Gastrocnemius medialis (tissue), 4 donors: ENCODE measurements at places on chromosomes 6 and 20. TPM values are rescaled to one million over a fixed set of nuclear protein-coding genes. Genes with fewer than 3 reads are reported as not detected.

DNA sequence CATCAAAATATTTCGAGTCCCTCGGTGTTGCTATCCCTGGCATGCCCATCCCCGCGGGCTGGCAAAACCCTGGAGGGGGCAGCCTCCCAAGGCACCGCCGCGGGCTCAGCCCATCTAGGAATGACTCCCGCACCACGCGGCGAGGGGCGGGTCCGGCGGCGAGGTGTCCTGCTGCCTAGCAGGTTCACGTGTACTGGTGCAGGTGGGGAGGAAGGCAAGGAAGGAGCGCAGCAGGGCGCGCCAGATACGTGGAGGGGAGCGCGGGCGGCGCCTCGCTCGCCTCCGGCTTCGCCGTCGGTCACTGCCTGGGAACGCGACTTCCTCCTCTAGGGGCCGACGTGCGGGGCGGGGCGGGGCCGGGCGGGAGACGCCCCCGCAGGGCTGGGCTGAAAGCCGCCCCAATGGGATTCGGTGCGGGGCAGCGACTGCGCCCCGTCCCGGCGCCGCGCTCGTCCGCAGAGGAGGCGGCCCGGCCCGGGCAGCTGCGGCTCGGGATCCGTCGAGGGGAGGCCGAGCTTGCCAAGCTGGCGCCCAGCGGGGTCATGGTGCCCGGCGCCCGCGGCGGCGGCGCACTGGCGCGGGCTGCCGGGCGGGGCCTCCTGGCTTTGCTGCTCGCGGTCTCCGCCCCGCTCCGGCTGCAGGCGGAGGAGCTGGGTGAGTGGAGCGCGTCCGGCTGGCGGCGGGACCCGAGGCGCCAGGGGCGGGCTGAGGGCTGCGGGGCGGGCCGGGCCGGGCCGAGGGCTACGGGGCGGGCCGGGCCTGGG lies at the start of gene DCBLD1:
DCBLD1 (plus strand) TSS at position 435 of the 764 bp plus-strand sequence; CDS start at position 543, 108 bp downstream.
- DNase-seq: peak; percentile 32

DNA sequence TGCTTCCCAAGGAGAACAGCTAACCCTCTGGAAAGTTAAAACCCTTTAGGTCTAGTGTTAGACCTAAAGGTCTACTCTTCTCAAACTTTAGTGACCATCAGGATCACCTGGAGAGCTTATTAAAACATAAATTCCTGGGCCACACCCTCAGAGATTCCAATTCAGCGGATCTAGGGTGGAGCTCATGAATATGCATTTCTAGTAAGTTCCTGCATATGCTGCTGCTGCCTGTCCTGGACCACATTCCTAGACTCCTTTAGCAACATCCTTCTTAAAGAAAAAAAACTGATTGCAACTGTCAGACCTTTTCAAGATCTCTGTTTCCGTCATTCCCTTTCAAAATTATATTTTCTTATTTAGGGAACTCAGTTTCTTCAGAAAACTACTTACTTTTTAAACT lies 31.2 kb downstream of the SNAP25 start:
- no peak for DNase-seq

DNA sequence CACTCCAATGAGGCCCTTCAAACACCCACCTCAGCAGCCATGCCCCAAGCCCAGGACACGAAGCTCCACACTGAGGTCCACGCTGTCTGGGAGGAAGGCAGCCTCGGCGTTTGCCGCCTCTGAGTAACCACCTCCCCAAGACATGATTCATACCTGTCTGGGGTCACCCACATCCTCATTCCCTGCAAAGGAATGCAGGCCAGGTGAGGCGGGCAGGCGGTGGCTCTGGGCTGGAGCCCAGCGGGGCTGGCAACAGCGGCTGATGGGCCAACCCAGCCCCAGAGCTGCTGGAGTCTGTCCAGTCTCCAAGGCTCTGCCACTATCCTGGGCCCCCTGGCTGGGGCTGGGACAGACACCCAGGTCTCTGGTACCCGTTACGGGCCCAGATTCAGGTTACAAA lies 14.8 kb downstream of the PMEPA1 start:
- DNase-seq: no peak

DNA sequence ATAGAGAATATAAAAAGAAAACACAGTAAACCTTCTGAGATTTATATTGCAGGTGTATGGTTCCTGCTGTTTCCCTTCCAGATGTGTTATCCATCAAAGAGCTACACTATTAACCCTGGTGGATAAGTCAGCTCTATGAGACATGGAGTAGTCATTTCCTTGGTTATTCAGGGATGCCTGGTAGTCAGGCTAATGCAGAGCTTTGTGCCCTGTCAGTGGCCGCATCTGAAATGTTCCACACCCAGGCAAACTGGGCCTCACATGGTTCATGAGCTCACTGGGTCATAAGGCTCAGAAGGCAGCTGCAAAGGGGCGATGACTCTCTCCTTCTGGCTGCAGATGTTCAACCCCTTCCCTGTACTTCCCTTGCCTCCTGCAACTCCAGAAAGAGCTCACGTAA lies 473.6 kb downstream of the EPHA7 start:
- no peak for DNase-seq

DNA sequence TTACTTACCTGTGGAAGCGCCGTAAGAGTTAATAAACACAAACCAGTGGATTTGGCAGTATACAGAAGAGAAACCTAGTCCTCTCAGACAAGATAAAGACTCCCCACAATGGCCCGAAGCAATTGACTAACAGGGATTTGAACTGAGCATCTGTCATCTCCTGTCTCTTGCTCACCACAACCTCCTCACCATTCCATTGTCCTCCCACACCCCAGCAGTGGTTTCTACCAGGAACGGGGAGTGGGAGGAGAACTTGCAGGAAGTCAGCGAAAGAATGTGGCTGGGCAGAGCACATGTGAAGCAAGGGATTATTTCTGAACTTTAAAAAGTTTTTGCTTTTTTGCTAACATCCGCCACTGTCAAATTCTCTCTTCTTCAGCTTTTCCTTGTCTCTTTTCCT lies 24.6 kb upstream of the TAAR1 start:
- no peak for DNase-seq

- DNase-seq: no peak
Observed at GRCh38 chr20:62238569-62239277, 402 bp downstream of the OSBPL2 start.

- DNase-seq: no peak
Observed at GRCh38 chr20:59993736-59994430, 35.7 kb downstream of the CDH26 start.

DNA sequence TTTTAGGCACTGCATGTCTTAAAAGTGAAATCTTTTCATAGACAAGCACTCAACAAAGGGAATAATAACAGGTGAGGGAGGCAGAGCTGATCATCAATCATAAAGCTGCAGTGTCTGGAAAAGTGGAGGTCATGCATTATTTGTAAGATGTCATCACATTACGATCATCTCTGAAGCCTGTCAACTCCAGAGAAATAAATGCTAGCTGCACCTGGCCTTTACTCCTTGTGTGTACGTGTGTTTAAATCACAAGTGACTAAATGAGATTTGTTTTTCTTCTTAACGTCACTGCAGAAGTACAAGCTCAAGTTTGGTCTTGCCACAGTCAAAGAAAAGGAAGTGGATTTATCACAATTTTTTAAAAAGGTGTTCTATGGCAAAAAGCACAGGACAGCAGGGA lies 275.5 kb upstream of the SGK1 start:
- DNase-seq: no peak

- DNase-seq: no peak
Observed at GRCh38 chr6:113458368-113459010, 398.7 kb upstream of the MARCKS start.

- DNase-seq: no peak
Observed at GRCh38 chr6:152941746-152942145, 41.1 kb downstream of the FBXO5 start.

DNA sequence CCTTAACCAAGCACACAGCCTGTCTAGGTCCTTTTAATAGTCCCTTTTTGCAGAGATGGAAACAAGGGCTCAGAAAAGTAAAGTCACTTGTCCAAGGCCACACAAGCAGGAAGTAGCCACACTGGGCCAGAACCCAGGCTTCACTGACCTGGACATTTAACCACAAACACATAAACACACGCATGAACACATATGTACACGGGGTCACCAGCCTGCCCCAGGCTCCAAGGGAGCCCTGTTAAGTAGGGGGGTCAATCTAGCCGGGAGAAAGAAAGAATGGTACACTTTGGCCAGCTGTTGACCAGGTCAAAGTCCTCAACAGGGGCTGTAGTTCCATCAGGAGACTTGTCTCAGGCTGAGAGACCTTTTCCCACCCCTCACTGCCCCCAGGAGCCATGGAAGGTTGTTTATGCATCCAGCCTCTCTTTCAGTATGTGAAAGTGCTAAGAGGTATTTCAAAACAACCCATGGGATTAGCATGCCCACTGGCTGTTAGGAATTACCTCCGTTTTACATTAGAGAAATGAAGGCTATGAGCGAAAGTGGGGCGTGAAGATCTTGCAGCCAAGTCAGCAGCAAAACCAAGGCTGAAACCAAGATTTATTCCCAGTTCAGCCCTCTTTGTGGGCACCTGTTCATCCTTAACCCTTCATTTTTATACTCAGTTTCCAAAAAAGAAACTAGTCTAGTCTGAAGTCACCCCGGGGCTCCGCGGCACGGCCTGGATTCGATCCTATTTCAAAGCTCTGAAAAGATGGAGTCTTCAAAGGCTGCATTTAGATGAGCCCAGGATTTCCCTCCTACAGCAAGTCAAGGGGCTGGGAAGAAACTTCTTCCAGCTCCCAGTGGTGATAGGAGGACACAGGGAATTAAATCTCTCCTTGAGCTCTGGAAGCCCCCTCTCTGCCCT lies 9.8 kb downstream of the SDC4 start:
- peak; percentile 20 for DNase-seq

GRCh38 chr20:39524371-39524911 lies 562.3 kb downstream of the DHX35 start:
- no peak for DNase-seq

DNA sequence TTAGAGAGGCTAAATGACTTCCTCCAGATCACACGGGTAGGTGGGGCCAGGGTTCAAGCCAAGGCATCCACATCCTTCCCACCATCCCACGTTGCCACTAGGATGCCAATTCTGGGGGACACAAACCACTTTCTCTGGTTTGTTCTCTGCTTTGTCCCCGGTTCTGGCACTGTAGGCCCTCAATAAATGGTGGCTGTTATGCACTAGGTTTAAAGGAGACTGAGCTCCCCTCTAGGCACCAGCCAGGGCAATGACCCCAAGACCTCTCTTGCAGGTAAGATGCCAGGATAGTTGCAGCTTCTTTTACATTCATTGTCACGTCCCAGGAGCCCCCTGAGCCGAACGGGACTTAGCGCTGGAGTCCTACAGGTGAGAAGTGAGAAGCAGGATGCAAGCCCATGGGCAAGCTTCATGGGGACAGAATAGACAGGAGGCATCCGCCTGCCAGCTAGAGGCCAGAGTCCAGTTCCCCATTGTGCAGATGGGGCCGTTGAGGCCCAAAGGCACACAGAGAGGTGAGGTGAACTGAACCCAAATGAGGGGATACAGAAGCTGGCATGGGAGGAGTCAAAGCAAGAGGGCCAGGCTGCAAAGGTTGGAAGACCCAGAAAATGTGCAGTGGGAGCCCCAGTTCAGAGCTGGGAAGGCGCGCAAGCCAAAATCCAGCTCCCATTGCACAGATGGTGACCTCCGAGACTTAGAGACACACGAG lies 677 bp downstream of the PXMP4 start:
- no peak for DNase-seq

DNA sequence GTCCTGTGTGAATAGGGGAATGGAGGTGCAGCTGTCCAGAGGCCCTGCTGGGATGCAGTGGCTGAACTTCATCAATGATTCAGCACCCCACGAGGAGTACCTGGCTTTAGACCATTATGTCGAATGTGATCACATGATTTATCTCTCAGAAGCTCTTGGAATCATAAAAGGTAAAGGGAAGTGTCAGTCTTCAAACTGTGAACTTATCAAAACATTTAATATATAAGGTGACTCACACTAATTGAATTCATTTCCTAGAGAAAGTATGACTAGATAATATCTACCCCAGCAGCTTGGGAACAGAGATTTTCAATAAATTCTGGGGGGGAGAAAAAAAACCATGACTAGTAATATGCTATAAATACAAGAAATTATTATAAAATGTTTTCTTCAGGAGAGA lies 29.5 kb downstream of the ALDH8A1 start:
- no peak for DNase-seq

- no peak for DNase-seq
Observed at GRCh38 chr6:122107256-122107852, 292.1 kb upstream of the HSF2 start.

DNA sequence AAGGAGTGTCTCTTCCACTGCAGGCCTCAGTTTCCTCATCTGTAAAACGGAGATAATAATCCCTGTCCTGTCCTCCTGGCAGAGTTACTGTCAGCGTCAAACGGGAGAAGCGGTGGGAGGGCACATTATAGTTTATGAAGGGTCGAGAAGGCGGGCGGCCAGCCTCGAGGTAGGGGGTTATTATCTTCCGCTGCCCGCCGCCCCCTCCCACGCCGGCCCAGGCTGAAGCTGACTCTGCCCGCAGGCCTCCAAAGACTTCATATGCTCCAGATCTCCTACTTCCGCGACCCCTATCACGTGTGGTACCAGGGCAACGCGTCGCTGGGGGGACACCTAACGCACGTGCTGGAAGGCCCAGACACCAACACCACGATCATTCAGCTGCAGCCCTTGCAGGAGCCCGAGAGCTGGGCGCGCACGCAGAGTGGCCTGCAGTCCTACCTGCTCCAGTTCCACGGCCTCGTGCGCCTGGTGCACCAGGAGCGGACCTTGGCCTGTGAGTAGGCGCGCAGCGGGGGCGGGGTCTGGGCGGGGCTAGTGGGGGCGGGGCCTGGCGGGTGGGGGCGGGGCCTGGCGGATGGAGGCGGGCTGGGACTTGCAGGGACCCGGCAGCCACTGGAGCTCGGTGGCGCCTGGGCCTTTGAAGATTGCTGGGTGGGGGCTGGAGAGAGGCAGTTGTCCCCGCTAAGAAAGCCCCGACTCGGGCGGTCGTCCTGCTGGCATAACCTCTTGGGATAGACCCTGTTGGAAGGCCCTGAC lies 2.8 kb downstream of the PROCR start:
- peak; percentile 19 for DNase-seq

- no peak for DNase-seq
Observed at GRCh38 chr20:35369804-35370203, 42.0 kb downstream of the UQCC1 start.

DNA sequence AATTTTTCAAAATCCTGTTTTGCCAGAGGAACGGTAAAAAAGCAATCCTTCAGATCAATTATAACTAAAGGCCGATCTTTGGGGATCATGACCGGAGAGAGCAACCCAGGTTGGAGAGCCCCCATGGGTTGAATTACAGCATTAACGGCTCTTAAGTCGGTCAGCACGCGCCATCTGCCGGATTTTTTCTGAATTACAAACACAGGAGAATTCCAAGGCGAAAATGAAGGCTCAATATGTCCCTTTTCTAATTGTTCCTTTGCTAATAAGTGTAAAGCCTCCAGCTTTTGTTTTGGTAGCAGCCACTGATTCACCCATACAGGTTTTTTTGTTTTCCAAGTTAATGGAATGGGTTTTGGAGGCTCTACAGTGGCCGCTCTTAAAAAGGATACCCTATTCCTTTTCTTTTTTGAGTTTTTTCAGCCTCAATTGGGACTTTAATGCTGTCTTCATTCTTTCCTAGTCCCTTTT lies 16.9 kb upstream of the PTCRA start:
- peak; percentile 59 for DNase-seq

GRCh38 chr6:113048741-113049140 lies 701.6 kb downstream of the RFPL4B start:
- no peak for DNase-seq

GRCh38 chr6:151160929-151161757 lies 78.6 kb upstream of the AKAP12 start:
- DNase-seq: no peak

DEFB114 gene
- total RNA-seq: not detected

AMD1 gene
- 33.5 TPM for total RNA-seq

POU5F1 gene
- not detected for total RNA-seq

GLP1R gene
- not detected for total RNA-seq

CST2 gene
- total RNA-seq: not detected

ADGB gene
- not detected for total RNA-seq
